Dorsolateral prefrontal cortex (tissue), 122 donors: ENCODE measurements at places on chromosomes 13 and 19.

DNA sequence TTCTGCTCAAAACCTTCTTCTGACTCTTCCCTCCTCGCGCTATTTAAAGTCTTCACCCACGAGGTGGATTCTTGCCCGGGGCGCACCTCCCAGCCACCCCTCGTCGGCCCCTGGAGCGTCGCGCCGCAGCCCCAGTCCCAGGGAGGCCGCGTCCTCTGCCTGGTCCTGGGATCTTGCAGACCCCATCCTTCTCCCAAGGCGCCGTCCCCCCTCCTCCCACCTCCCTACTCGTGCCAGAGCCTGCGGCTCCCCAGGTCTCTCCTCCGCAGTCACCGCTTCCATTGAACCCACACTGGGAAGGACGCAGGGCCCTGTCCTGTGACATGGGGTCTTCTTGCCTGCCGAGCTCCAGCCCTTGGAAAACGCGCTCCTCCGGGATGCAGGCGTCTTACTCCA is 486 bp downstream of the ZNF808 start:
- DNase-seq: no peak

DNA sequence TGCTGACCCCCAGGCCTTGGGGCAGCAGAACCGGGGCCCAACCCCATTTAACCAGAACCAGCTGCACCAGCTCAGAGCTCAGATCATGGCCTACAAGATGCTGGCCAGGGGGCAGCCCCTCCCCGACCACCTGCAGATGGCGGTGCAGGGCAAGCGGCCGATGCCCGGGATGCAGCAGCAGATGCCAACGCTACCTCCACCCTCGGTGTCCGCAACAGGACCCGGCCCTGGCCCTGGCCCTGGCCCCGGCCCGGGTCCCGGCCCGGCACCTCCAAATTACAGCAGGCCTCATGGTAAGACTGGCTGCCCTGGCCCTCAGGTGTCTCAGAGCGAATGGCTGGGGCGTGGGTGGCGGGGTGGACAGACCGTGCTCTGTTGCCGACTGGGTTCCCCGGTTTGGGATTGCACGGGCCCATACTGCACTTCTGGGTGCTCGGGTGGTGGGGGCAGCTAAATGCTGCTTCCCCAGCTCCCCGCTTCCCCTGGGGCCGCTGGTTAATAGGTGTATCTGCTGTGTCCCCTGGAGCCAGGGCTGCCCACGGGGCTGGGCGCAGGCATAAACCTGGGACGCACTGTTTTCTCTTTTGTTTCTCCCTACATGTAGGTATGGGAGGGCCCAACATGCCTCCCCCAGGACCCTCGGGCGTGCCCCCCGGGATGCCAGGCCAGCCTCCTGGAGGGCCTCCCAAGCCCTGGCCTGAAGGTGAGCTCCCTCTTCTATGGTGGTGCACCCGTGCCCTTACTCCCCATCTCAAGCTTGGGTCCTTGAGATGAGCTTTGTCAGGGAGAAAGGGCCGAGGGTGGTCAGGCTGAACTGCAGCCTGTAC is 25.7 kb downstream of the SMARCA4 start:
- DNase-seq: no peak

DNA sequence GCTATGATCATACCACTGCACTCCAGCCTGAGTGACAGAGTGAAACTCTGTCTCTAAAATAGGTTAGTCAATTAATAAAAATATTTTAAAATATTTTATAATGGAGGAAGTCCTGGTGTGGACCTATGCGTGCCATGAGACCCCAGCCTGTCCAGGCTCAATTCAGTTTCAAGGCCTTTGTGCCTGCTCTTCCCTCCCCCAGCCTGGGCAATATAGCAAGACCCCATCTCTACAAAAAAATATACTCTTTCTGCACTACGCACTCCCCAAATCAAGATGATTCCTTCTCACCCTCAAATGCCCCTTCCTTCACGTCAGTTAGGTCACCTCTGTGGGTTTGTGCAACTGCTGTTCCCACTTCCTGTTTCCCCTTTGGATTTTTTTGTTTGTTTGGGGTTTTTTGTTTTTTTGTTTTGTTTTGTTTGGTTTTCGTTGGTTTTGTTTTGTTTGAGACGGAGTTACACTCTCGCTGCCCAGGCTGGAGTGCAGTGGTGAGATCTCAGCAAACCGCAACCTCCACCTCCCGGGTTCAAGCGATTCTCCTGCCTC is 1.4 kb upstream of the HSH2D start:
- DNase-seq: no peak

DNA sequence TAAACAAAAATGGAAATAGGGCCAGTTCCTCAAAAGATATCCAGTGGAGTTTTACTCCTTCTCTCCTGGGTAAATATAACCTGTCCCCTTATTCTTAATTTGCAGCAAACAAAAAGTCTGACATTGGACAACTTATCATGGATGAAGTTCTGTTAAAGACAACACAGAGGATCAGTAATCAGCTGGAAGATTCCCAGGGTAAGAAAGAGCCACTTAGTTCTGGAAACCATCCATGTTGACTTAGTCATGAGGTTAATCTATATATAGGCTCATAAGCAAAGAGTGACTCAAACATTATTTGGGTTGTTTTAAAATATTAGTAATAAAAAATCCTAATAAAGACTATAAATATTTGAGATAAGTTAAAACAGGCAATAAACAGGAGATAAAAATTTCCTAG is 40.5 kb upstream of the EBPL start:
- DNase-seq: no peak

GRCh38 chr13:66162470-66162869 is 1067.7 kb downstream of the PCDH9 start:
- no peak for DNase-seq

DNA sequence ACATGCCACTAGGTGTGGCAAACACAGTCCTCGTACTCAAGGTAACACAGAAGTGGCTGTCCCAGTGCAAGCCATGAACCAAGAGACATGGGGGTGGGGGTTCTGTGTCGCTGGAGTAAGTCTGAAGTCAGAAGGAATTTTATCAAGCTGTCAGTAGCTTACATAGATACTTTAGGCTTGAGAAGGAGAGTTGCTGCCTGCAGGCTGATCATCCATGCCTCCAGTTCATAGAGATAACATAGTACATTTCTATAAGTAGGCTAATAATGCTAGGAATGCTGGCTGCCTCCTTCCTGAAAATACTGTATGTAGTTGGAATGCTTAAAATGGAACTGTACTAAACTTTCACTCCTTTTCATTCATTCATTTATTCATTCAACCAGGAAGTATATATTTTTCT is 70.1 kb downstream of the CAB39L start:
- DNase-seq: no peak

DNA sequence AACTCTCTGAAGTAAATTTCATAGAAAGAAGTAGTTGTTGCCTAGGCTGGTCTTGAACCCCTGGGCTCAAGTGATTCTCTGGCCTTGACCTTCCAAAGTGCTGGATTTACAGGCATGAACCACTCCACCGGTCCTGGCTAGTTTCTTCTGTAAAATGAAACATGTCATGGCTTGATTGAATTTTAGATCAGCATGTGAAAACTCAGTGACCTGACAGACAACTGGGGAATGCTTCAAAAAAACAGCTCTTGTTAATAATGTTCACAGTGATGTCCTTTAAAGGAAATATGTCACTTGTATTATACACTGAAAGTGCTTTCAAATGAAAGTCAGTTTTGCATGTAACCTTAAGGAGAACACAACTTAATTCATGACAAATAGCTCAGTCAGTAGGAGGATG is 118.2 kb downstream of the KLF5 start:
- DNase-seq: no peak

DNA sequence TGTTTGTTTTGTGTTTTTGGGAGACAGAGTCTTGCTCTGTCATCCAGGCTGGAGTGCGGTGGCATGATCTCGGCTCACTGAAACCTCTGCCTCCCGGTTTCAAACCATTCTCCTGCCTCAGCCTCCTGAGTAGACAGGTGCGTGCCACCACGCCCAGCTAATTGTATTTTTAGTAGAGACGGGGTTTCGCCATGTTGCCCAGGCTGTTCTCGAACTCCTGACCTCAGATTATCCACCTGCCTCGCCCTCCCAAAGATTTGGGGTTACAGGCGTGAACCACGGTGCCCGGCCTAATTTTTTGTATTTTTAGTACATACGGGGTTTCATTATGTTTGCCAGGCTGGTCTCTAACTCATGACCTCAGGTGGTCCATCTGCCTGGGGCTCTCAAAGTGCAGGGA is 8.3 kb upstream of the ZNF681 start:
- DNase-seq: no peak

GRCh38 chr13:50168786-50169185 is 153.5 kb downstream of the KCNRG start:
- DNase-seq: no peak

- DNase-seq: no peak
Measured at GRCh38 chr13:98460516-98460915, 116.4 kb downstream of the STK24 start.

DNA sequence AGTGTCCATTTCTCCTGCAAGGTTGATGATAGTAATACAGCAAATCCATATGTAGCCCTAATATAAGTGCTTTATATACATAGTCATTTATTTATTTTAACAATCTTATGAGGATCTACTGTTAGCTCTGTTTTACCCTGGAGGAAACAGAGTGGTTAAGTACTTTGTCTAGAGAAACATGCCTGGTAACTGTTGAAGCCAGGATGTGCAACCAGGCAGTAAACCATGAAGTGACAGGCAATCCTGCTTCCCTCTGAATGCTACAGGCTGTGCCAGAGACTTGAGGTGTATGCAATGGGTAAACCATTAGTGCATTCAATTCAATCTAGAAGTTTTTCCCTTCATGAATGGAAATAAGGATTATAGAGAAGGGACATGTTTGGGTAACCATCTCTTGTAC is 911.0 kb downstream of the PCDH17 start:
- no peak for DNase-seq

GRCh38 chr13:92951273-92951890 is 275.2 kb upstream of the GPC6 start:
- DNase-seq: no peak

GRCh38 chr13:87130423-87130822 is 540.7 kb upstream of the SLITRK5 start:
- no peak for DNase-seq

DNA sequence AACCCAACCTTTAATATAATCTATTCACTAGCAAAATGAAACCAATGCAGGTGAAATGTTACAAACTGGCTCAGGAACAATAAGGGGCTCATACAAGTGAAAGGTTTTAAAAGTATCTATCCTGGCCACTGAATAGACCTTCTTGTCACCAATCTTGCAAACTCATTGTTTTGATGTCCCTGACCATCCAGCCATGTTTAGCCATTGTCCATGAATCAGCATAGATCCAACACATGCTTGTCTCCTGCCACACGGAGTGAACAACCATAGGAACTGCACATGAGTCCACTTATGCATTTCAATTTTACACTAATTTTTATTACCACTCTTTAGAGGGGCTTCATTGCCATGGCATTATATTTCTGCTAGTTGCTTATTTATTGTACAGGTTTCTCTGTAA is 331.4 kb downstream of the GPC5 start:
- no peak for DNase-seq

DNA sequence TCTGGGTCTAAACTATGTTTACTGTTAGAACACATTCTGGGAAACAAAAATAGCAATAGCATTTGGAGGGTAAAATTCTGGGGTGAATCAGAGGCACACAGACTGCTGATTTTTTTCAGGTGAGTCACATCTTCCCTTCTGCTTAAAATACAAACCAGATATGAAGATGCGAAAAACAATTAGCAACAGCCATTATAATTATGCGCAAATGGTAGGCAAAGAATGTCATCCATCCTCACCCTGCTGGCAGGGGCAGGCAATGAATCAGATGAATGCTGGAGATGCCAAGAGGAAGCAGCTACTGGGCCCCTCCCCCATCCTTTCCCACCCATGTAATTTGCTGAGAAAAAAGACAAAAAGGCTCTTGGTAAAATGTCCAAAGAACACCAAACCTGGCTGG is 282.9 kb downstream of the KLF5 start:
- no peak for DNase-seq

DNA sequence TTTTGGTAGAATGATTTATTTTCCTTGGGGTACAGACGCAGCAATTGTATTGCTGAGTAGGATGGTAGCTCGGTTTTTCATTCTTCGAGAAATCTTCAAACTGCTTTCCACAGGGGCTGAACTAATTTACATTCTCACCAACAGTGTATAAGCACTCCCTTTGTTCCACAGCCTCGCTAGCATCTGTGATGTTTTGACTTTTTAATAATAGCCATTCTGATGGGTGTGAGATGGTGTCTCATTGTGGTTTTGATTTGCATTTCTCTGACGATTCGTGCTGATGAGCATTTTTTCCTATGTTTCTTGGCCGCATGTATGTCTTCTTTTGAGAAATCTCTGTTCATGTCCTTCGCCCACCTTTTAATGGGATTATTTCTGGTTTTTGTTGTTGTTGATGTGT is 54.8 kb upstream of the UQCRFS1 start:
- DNase-seq: no peak

- peak; percentile 75 for DNase-seq
Measured at GRCh38 chr19:13888281-13888680, 11.3 kb downstream of the NANOS3 start.

GRCh38 chr13:28622286-28622685 is 36.6 kb upstream of the POMP start:
- DNase-seq: peak; percentile 49

DNA sequence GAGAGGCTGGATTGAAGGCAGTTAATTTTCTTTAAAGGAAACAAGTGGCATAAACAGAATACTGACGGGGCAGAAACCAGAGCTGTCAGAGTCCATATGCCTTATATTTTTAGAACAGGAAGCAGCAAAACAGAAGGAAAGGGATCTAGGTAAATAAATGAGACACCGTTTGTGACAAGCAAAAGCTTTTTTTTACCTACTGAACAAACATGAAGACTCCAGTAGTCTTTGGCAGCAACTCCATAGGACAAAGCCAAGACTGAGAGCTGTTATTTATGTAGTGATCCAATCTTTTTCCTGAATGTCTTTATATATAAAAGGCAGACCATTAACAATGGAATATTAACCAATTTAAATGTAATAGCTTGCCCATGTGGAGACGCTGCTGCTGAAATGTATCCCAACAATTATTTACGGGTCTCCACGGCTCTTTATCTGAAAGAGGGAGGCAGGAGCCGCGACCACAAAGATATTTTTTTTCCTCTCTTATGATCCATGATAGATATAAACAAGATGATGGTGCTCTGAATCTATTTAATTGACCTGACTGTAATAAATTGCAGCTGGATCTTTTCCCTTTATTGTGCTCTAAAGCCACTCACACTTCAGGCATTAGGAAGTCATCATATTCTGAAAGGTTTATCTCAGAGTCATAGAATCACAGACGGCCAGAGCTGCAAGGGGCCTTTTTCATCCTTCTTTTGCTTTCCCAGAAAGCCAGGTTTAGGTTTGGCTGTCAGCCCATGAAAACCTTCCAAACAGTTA is 687.8 kb downstream of the EFNB2 start:
- DNase-seq: no peak

GRCh38 chr13:23690668-23691067 is 120.5 kb downstream of the TNFRSF19 start:
- DNase-seq: no peak
